LHCN-M2 (cell line): ENCODE measurements at places on chromosomes 12 and 14.
A peak's percentile ranks its signal among the peaks of the same experiment; 100 is the strongest.

DNA sequence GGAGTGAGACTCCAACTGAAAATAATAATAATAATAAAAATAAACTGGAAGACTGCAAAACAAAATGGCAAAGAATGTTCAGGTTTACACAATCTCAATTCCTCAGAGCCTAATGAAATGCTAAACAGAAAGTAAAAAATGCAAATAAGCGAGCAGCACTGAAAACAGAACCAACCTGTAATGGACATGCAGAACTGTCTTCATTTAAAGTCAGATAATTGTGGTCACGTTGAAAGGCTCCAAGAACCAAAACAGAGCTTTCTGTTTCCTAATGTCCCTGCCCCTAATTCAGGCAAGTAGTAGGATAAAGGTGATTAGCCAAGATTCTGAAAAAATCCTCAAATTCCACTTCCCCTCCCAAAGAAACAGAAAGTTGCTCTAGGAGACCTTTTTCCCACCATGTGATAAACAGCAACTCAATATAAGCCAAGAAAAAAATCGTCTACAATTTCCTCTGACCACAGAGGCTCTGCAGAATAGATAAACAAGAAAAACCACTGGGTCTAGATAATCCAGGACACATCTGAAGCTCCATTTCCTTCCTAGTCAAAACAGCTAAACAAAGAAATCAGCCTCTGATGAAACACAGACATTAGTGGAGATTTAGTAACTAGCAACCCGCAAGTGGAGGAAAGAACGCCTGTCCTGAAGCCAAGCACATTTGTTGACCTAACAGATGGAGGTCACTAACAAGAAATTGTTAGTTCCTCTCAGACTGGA, 3.0 kb downstream of the MIS18BP1 start:
- peak; percentile 82 for DNase-seq

- DNase-seq, result no peak
Observed at GRCh38 chr14:80298491-80299017, 87.2 kb upstream of the DIO2 start.

GRCh38 chr12:40123496-40123895, 17.6 kb upstream of the SLC2A13 start:
- DNase-seq, result no peak

- peak; percentile 46 for DNase-seq
Observed at GRCh38 chr14:61489932-61490331, 168.6 kb downstream of the PRKCH start.

DNA sequence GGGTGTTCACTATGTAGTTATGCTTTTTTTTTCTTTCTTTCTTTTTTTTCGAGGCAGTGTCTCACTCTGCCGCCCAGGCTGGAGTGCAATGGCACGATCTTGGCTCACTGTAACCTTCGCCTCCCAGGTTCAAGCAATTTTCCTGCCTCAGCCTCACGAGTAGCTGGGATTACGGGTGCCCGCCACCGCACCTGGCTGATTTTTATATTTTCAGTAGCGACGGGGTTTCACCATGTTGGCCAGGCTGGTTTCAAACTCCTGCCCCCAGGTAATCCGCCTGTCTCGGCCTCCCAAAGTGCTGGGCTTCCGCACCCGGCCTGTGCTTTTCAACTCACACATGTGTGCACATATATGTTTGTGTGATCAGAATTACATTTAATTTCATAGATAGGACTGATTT, 38.9 kb upstream of the AMN start:
- DNase-seq, result no peak

DNA sequence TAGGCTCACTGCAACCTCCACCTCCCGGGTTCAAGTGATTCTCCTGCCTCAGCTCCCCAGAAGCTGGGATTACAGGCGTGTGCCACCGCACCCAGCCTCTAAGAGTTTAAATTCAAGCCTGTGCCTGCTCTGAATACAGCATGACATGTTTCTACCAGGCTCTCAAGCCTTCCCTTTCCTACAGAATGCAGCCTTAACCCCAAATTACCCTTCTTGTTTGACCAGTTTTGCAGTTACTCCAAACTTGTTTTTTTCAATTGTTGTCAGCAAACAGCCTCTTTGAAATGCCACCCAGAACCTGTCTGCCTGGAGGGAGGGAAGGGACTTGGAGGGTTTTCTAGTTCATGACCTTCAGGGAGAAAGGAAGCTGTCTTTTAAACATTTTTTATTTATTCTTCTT, 15.4 kb downstream of the GLTP start:
- DNase-seq, result no peak

- peak; percentile 81 for DNase-seq
Observed at GRCh38 chr14:79186523-79186922, 1016.4 kb downstream of the NRXN3 start.

GRCh38 chr12:79233341-79233781, 368.8 kb downstream of the SYT1 start:
- no peak for DNase-seq

- DNase-seq, result no peak
Observed at GRCh38 chr14:52527052-52527451, 25.3 kb downstream of the TXNDC16 start.

DNA sequence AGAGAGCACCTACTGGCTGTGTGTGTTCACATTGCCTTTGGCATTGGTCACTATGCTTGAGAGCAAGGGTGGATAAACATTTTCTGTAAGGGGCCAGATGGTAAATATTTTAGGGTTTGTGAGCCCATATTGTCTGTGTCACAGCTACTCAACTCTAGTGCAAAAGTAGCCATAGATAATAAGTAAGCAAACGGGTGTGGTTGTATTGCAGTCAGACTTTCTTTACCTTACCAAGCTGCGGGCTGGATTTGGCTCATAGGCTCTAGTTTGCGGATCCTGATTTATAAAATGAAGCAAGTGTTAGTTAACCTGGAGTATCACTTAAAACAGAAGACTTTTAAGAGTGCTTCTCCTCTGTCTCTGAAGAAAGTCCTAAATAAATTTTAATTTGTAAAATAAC, 169.0 kb downstream of the KICS2 start:
- no peak for DNase-seq

DNA sequence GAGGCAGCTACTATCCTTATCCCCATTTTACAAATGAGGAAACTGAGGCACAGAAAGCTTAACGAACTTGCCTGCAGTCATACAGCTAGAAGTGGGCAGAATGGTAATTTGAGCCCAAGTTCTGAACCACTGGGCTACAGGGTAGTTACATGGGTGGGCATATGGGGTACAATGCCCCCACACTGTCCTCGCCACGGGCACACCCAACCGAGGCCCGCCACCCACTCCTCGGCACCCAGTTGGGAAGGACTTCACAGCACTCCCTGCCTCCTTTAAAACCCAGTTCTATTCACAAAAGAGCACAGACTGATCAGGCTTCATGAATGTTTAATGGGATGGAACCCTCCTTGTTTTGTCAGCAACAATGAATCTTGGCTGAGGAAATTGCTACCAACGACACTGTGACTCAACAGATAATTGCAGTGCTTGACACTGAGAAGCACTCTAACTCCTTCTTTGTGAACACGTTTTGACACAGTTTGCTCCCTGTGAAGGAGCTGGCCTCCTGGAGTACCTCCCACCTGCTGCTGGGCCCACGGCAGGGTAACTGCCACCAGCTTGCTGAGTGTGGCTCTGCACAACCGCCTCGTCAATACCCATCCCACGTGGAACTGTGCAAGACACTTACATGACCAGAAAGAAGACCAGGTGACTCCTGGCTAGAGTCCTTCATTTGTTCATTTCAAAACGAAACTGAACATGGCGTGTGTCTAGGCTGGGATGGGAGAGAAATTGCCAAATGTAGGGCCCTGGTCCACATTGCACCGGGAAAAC, 63.5 kb downstream of the CLMN start:
- DNase-seq, result no peak
